ENCODE measurements at places on chromosomes 3 and 15.

DNA sequence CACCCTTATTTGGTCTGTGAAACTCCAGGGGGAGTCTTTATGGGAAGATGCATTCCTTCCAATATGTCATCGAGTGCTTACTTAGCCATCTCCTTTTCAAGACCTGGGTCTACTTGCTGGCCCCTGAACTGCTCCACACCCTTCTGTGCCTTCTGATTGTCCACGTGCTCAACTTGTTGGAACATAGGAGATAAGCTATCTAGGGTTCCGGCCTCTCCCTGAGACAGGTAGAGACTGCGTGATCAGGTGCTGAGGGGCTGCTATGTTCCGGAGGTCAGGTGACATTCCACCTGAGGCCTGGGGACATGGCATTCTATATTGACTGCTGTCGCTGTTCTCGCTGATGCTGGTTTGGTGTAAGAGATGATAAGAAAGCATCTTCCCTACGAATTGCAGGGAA lies 65.6 kb downstream of the ATP1B3 start:
- DNase-seq: no peak

- no peak for DNase-seq
Measured at GRCh38 chr15:70597056-70597603, 166.2 kb downstream of the UACA start.

DNA sequence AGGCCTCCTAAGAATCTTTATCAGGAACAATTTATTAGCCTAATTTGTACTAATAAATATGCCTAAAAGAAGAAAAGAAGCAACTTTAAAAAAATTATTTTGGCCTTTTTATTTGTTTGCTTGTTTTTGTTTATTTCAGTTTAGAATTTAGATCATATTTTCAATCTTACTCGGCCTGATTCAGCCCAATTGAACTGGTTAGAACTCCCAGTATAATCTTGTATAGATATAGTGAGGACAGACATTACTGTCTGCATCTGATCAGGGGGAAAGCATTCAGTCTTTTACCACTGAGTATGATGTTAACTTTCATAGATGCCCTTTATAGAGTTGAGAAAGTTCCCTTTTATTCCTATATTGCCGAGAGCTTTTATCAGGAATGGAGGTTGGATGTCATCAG lies 56.0 kb upstream of the CSTA start:
- no peak for DNase-seq

GRCh38 chr3:143535994-143536784 lies 312.1 kb downstream of the SLC9A9 start:
- no peak for DNase-seq

DNA sequence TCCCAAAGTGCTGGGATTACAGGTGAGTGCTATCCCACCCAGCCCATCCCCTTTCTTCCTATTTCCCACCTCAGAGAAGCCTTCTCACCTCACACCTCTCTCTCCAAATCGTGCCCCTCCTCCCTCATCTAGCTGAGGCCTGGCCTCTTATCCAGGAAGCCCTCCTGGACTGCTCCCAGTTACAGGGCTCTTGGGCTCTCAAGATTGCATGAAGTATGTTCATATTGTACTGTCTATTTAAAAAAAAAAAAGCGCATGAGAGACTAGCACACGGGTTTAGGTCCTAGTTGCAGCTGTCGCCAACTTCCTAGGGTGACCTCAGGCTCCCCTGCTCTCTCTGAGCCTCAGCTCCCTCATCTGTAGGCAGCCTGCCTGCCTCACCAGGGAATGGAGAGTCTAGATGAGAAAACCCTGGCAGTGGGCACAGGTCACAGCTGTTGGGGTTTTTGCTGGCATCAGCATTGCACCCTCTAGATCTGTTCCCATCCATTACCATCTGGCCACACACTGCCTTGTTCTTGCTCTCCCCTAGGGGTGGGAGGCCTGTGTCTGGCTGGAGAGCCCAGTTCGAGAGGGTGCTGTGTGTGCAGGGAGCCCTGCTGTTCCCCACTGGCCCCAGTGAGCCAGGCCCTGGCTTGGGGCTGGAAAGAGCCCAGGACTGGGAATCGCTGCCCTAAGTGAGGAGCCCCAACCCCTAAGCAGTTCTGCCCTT lies 24.2 kb upstream of the C15orf39 start:
- DNase-seq: no peak

DNA sequence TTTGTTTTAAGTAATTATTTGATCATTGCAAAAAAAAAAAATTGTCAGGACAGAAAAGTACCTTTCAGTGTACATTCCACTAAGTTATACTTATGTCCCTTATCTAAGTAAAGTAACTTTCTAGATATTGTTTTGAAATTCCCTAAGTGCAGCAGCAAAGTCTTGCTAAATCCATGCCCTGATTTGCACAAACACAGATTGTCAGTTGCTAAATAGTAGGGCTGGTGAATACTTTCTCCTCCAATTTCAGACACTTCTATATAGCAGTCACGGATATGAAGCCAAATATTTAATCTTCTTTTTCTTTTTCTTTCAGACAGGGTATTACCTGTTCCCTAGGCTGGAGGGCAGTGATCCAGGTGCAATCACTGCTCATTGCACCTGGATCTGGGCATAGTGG lies 12.9 kb downstream of the LRRC2 start:
- no peak for DNase-seq

GRCh38 chr15:79051029-79051428 lies 39.6 kb downstream of the RASGRF1 start:
- DNase-seq: no peak

DNA sequence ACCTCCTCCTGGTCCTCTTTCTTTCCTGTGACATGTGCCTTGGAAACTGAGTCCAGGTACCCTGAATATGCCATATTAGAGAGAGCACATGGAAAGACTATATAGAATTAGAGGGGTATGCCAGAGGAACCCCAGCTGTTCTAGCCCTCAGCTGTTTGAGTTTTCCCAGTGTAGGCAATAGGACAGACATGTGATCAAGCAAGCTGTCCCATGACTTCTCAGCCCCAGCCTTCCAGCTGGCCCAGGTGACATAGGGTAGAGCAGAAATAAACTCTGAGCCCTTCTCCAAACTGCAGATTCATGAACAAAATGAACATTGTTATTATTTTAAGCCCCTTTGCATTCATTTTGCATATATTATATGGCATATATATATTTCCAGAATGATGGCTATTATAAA lies 118.7 kb downstream of the PPM1L start:
- DNase-seq: no peak

GRCh38 chr3:159787178-159787574 lies 201.5 kb upstream of the IL12A start:
- no peak for DNase-seq

DNA sequence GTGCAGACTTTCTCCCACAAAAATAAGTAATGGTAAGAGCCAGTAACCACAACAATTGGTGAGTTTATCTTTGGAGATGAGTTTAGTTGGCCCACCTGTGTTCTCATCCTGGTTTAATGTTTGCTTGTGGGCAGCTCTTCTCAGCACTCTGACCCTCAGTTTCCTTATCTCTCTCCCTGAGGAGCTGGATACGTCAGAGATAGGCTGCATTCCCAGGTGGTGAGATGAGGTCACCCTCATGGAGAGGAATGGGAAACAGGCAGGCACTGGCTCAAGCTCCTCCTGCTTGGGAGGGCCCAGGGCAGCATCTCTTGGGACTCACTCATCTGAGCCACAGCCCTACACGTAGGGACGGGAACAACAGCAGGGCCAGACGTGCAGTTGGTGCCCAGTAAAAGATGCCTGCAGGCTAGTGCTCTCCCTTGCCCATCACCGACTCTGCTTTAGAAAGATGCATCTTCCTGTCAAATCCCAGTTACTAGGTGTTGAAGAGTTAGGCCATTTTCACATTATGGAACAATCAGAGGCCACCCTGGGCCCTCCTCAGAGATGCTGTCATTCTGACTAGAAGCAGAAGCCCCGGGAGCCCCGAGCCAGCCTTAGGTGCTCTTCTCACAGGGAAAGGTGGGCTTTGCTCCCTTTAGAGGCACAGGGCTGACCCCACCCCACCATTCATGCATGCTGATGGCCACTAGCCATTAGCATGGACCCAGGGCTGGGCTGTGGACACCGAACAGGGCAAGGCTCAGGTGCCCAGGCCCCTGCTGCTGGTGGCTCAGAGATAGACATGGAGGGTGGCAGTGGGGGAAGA lies 59.7 kb downstream of the GRIP2 start:
- DNase-seq: no peak

DNA sequence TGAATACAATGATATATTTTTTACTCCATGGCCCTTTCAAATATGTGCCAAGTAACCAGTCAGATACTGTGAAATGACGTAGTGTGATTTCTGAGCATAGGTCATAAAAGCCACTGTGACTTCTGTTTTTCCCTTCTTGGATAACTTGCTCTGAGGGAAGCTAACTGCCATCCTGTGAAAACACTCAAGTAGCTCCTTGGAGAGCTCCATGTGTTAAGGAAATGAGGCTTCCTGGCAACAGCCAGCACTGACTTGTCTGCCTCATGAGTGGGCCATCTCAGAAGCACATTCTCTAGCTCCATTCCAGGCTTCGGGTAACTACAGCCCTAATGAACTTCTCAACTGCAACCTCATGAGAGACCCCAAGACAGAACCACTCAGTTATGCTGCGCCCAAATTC lies 9.5 kb upstream of the CCDC80 start:
- DNase-seq: no peak

DNA sequence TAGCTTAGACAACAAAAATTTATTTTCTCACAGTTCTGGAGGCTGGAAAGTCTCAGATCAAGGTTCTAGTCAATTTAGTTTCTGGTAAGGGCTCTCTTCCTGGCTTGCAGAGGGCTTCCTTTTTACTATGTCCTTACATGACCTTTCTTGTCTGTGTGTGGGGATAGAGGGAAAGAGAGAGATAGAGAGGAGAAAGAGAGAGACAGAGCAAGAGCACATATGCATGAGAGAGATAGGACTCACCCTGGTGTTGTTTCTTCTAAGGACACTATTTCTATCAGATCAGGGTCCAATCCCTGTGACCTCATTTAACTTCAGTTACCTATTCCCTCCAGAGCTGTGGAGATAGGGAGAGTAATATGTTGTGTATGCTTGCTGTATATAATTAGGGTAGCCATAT lies 44.9 kb upstream of the TEX9 start:
- no peak for DNase-seq

Measured in activated CD4-positive, CD25-positive, alpha-beta regulatory T cell (primary cell).